ENCODE measurements at places on chromosomes 7 and 10.

GRCh38 chr10:19164461-19164860, 115.9 kb downstream of the MALRD1 start:
- no peak overlapping the region for H3K4me3 ChIP-seq
- DNase-seq, result no peak
- no peak overlapping the region for H3K27ac ChIP-seq

DNA sequence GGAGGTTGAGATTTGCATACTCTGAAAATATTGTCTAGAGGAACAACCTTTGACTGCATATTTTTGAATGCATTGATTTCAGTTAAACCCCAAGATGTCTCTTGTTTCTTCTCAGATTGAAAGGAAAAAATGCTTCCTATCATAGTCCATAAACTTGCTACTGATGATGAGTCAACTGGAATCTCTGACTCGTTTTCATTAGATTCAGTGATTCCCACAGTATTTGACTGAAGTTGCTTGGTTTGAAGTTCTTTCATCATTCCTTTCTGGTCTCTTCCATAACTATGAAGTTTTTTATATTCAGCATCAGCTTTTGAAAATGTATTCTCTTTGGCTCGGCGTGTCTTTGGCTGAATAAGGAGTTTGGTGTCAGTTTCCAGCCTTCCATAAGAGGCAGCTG, 10.7 kb downstream of the PEX1 start:
- no peak overlapping the region for H3K27ac ChIP-seq
- H3K36me3 ChIP-seq, result peaks cover 30% of the 10 kb centered on the region
- DNase-seq, result no peak
- H3K4me3 ChIP-seq, result no peak overlapping the region

DNA sequence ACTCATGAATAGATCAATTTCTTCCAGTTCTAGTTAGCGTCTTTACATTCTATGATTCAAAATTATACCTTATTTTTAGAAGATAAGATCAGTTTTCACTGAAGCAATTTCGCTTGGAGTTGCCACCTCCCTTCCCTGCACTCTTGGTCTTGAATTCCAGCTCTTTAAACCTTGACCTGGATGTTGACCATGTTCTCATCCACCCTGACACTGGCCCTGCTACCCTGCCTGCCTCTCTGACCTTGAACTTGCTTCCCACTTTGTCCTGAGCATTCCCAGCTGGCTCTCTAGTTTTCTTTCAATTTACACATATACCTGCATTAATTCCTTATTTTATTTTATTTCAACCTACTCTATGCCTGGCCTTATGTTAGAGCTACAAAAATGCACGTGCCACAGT, 274.9 kb upstream of the IGFBP3 start:
- DNase-seq, result no peak
- no peak overlapping the region for H3K27ac ChIP-seq
- H3K27me3 ChIP-seq, result no peaks in the 10 kb centered on the region
- no peak overlapping the region for H3K4me3 ChIP-seq

DNA sequence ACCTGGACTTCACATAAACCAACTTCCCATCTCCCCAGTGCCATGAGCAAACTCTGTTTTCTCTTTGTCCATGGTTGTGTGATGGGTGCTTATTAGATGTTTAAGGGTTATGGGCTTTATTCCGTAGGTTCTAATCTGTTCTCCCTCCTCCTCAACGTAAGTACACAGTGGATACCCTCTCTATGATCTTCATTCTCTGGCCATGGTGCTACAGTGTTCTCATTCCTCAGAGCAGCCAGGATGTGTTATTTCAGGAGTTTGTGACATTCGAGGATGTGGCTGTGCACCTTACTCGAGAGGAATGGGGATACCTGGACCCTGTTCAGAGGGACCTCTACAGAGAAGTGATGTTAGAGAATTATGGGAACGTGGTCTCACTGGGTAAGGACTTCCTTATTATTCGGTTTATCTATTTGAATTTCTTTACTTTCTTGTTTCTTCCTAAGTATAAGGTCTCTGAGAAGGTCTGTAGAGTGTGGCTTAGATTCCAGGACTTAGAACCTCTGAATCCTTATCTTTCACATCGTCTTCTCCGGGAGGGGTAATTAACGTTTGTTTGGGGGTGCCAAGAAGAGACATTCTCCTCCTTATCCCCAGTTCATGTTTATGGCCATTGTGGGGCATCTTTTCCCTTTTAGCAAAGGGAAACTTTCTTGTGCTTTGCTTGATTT, 3.8 kb downstream of the ZNF655 start:
- H3K27ac ChIP-seq, result no peak overlapping the region
- H3K4me3 ChIP-seq, result no peak overlapping the region
- no peak for DNase-seq
- no peaks in the 10 kb centered on the region for H3K27me3 ChIP-seq
- H3K4me1 ChIP-seq, result peaks cover 17% of the 10 kb centered on the region

- no peaks in the 10 kb centered on the region for H3K27me3 ChIP-seq
- H3K4me3 ChIP-seq, result no peak overlapping the region
- H3K27ac ChIP-seq, result no peak overlapping the region
- H3K4me1 ChIP-seq, result peaks cover 9% of the 10 kb centered on the region
These were observed 441.2 kb downstream of the PLXDC2 start for GRCh38 chr10:20257422-20257821.

GRCh38 chr10:1575481-1576244, 161.7 kb downstream of the ADARB2 start:
- H3K4me3 ChIP-seq, result no peak overlapping the region
- H3K4me1 ChIP-seq, result no peaks in the 10 kb centered on the region
- no peaks in the 10 kb centered on the region for H3K36me3 ChIP-seq
- H3K27me3 ChIP-seq, result peaks cover 11% of the 10 kb centered on the region
- peak; percentile 9 for DNase-seq
- H3K27ac ChIP-seq, result no peak overlapping the region

DNA sequence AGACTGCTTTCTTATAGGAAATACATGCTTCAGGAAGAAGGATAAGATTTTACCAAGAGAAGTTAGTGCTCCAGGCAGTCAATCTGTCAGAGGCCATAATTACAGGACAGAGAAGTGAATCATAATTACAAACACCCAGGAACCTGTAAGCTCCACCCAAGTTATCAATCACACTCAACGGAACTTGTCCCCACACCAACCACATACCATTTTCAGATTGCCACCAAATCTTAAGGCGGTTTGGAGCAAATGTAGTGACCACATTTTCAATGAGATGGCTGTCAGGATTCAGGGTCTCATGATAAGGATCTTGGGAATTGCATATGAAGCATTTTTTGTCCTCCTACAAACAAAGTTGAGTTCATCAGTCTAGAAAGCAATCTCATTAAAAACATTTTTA, 4.8 kb downstream of the LAMB1 start:
- H3K4me1 ChIP-seq, result peaks cover 13% of the 10 kb centered on the region
- no peak overlapping the region for H3K27ac ChIP-seq
- H3K4me3 ChIP-seq, result no peak overlapping the region

DNA sequence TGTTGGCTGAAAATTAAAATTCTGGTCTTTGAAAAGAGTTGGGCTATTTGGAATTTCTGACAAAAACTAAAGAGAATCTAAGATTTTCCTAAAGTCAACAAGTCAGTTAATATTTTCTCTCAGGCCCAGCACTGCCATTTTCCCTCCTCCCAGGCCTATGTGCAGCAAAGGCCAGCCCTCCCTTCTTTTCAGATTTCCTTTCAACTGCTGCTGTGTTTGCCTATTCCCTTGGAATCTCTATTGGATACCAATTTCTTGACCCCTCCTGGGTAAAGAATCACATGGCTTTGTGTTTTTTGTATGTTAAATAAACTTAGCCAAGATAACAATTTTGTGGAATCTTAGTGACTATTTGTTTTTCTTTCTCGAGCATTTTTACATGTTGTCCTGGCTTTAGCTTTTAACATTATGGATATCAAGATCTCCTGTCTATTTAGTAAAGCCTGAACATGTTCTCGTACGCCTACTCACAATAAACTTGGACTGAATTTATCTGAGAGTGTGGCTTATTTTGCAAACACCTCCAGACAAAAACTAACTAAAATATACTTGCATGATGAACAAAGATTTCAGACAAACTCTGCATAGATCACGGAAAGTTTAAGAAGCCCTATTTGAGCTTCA, 19.9 kb downstream of the MACC1 start:
- no peak overlapping the region for H3K27ac ChIP-seq
- no peaks in the 10 kb centered on the region for H3K36me3 ChIP-seq
- DNase-seq, result no peak
- no peak overlapping the region for H3K4me3 ChIP-seq
- no peaks in the 10 kb centered on the region for H3K4me1 ChIP-seq

- DNase-seq, result no peak
- peak overlapping the region; percentile 63 for H3K27ac ChIP-seq
- no peaks in the 10 kb centered on the region for H3K36me3 ChIP-seq
- peaks cover 45% of the 10 kb centered on the region for H3K4me1 ChIP-seq
- H3K4me3 ChIP-seq, result no peak overlapping the region
These were observed 298.9 kb upstream of the PITRM1 start for GRCh38 chr10:3471472-3471871.

DNA sequence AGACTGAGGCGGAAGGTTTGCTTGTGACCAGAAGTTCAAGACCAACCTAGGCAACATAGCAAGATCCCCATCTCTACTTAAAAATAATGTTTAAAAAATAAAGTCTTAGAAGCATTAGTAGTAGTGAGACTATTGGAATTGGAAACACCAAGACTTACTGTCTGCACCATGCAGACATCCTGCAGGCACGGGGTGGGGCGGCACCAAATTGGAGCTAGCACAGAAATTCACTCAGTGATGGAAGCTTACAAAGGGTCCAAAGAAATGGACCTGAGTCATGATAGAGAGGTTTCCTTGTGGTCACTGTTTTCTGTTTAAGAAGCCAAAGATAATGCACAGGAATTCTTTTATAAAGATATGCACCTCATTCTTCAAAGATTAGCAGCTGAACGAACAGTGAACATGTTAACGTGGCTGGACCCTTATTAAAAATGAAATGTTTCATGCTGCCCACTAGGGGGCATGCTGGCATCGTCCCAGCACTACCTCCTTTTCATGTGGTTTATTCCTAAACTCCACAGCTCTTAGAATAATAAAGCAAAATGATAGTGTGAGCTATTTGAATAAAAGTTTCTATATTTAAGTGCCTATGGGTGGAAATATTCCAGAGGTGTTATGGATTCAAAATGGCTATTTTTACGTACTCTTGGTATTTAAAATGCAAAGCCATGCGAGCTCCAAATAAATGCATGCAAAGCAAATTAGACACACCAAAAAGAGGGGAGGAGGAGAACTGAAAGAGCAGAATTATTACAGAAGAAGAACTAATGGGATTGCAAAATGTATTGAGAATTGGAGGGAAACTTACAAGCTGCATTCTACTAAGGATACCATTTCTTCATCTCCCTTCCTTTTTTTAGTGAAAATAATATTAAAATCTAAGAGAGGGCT, 28.6 kb downstream of the PDSS1 start:
- H3K4me1 ChIP-seq, result no peaks in the 10 kb centered on the region
- H3K36me3 ChIP-seq, result peaks cover 15% of the 10 kb centered on the region
- no peak for DNase-seq
- H3K27me3 ChIP-seq, result no peaks in the 10 kb centered on the region

GRCh38 chr10:126334272-126334671, 54.0 kb downstream of the ADAM12 start:
- DNase-seq, result no peak
- no peak overlapping the region for H3K4me3 ChIP-seq
- H3K4me1 ChIP-seq, result no peaks in the 10 kb centered on the region
- H3K27ac ChIP-seq, result no peak overlapping the region
- no peaks in the 10 kb centered on the region for H3K36me3 ChIP-seq

DNA sequence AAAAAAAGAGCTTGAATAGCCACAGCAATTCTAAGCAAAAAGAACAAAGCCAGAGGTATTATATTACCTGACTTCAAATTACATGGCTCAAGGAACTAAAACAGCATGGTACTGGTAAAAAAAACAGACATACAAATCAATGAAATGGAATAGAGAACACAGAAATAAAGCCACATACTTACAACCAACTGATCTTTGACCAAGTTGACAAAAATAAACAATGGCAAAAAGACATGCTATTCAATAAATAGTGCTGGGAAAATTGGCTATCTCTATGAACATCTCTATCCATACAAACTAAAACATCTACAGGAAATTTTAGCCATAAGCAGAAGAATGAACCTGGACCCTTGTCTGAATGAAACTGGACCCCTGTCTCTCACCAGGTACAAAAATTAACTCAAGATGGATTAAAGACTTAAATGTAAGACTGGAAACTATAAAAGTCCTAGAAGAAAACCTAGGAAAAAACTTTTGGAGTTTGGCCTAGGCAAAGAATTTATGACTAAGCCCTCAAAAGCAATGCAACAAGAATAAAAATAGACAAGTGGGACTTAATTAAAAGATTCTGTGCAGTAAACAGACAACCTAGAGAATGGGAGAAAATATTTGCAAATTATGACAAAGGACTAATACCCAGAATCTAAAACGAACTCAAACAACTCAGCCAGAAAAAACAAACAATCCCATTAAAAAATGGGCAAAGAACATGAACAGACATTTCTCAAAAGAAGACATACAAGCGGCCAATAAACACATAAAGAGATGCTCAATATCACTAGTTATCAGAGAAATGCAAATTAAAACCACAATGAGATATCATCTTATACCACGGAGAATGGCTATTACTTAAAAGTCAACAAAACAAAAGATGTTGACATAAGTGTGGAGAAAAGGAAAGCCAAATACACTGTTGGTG, 72.8 kb upstream of the DDC start:
- H3K27me3 ChIP-seq, result no peaks in the 10 kb centered on the region
- no peak overlapping the region for H3K4me3 ChIP-seq
- H3K27ac ChIP-seq, result peak overlapping the region; percentile 10

- DNase-seq, result no peak
- H3K4me3 ChIP-seq, result peak overlapping the region; percentile 39
- peaks cover 7% of the 10 kb centered on the region for H3K4me1 ChIP-seq
- H3K36me3 ChIP-seq, result no peaks in the 10 kb centered on the region
- no peaks in the 10 kb centered on the region for H3K27me3 ChIP-seq
These were observed 489.4 kb upstream of the SORCS1 start for GRCh38 chr10:107653832-107654287.

- no peaks in the 10 kb centered on the region for H3K4me1 ChIP-seq
- H3K27ac ChIP-seq, result no peak overlapping the region
- no peak for DNase-seq
These were observed 31.2 kb downstream of the ABLIM1 start for GRCh38 chr10:114626841-114627240.

GRCh38 chr7:85554236-85555178, 367.7 kb upstream of the SEMA3D start:
- H3K36me3 ChIP-seq, result no peaks in the 10 kb centered on the region
- no peaks in the 10 kb centered on the region for H3K4me1 ChIP-seq
- no peaks in the 10 kb centered on the region for H3K27me3 ChIP-seq
- no peak overlapping the region for H3K4me3 ChIP-seq
- H3K27ac ChIP-seq, result no peak overlapping the region

DNA sequence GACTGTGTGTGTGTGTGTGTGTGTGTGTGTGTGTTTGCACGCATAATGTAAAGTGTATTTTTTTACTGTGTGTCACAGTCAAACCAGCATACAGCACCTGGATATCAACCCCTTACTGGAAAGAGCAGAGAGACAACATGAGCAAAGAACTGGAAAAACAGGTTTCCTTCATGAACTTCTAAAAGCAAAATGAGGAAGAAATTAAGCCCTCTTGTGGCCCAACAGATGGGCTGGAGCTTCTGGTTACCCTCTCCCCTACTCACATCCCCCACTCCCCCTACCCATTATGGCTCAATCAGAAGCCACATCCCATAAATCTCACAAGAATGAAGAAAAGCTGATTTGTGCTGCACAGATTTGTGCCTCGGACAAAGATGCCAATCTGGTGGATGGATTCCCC, 36.2 kb downstream of the PDE1C start:
- H3K27ac ChIP-seq, result no peak overlapping the region
- no peak overlapping the region for H3K4me3 ChIP-seq
- H3K36me3 ChIP-seq, result no peaks in the 10 kb centered on the region
- no peaks in the 10 kb centered on the region for H3K27me3 ChIP-seq
- H3K4me1 ChIP-seq, result no peaks in the 10 kb centered on the region
- no peak for DNase-seq

GRCh38 chr7:87635921-87636320, 7.7 kb downstream of the RUNDC3B start:
- H3K27me3 ChIP-seq, result no peaks in the 10 kb centered on the region
- DNase-seq, result no peak
- no peak overlapping the region for H3K27ac ChIP-seq
- no peaks in the 10 kb centered on the region for H3K36me3 ChIP-seq
